Keratinocyte (primary cell): ENCODE measurements at places on chromosomes 5 and 9.
A peak's percentile ranks its signal among the peaks of the same experiment; 100 is the strongest.

DNA sequence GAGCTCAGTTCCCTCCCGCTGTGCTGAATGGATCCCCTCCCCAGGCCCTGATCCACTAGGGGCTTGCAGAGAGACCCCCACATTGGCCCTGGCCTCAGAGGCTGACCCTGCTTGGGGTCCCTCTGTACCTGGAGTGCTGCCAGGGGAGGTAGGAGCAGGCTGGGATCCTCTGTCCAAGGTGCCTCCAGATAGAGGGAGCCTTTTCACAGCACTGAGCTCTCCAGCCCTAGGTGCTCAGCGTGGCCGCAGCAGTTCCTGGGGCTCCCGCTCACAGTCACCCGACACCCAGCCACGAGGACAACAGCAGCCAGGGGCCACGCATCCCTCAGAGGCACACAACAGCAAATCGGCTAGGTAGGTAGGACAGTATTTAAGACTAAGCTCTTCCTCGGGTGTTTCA lies 62.2 kb upstream of the IRX2 start:
- no peak for DNase-seq

GRCh38 chr5:8870959-8871355 lies 674.9 kb downstream of the SEMA5A start:
- no peak for DNase-seq

DNA sequence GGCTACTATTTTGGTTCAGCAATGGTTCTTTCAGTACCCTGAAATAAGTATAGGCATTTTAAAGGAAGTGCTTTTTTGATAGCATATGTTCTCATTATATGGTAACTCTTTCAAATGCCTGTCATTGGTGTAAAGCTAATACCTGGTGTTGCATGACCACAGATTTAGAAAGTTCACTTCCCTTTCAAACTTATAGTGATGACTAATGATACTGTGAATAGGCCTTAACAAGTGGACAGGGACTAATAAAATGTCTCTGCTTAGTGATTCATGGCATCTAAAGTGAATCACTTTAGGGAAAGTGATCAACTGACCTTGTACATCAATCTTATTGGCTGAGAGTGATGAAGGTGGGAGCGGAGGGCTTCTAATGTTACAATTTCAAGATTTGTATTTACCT lies 21.6 kb downstream of the MRPL22 start:
- peak; percentile 52 for DNase-seq

DNA sequence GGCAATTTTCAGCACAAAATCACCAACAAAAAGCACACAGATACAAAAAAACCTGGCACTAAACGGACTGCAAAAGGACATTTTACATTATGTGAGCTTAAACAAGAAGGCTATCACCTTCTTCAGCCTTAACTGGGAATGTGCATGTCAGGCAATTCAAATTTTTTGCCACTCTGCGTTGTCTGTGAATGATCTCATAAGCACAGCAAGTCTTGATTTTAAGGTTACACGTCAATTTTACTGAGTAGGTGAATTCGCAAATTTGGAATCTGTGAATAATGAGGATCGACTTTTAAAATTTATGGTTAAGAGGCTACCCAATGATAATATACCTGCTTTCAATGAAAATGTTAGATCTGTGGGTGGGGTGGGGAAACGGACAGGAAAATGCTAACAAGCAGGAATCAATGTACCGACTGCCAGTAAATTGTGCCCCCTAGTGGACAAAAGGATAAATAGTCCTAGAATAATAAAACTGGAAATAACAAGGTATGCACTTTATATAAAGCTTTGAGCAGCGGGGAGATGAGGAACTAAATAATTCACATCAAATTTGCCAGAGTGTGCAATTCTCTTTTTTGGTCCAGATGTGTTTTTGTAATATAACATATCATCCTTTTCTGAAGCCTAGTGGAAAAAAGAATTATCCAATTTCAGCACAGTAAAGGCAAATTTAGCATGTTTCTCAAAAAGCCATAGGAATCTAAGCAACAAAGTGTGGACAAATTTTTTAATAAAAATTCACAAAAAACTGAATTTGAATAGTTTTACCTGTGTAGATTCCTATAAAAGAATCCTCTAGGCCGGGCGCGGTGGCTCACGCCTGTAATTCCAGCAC lies 20.5 kb downstream of the EQTN start:
- DNase-seq, result no peak

DNA sequence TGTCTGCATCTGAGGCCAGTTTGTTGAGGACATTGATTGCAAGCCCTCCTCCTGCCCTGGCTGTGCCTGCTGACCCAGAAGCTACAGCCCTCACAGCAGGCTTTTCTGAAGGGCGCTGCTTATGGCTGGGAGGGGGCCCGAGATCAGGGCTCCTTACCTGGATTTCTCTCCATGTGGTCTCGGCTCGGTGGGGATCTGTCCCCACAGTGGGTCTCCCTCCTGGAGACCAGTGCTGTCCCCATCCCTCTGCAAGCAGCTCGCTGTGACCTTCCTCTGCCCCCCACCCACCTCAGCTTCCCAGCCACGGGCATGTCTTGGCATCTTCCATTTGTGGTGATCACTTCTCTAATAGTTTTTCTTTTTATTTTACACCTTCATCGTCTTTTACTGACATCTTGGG lies 357.9 kb downstream of the IRX2 start:
- DNase-seq, result no peak

DNA sequence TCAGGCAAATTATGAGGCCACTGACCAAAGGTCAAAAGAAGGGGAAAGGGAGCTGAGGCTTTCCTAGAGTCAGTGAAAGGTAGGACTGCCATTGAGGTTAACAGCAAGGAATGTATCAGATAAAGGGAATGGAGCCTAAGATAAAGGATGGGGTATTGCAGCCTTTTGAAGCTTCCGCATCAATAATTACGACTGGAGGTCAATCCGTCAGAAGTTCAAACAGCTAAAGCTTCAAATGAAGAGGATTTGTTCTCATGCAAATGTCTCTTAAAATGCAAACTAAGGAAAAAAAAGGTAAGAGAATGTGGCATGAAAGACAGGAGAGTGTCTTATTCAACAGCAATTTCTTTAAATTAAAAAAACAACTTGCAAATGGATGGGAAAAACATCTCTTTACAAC lies 341.1 kb upstream of the RGMB start:
- DNase-seq, result no peak
